ENCODE measurements at places on chromosomes 6 and 20. TPM values are rescaled to one million over a fixed set of nuclear protein-coding genes. Genes with fewer than 3 reads are reported as not detected.

VWA7 gene
- not detected for total RNA-seq

PRSS16 gene
- total RNA-seq: not detected

YWHAB gene
- total RNA-seq: 93.9 TPM

HUS1B gene
- total RNA-seq: not detected

SAMD3 gene
- 2.8 TPM for total RNA-seq

SASH1 gene
- 33.9 TPM for total RNA-seq

FAM135A gene
- total RNA-seq: 10.7 TPM

TSBP1 gene
- total RNA-seq: not detected

MPIG6B gene
- not detected for total RNA-seq

SRC gene
- 16.7 TPM for total RNA-seq

POU5F1 gene
- not detected for total RNA-seq

HSPA12B gene
- total RNA-seq: 5.0 TPM

MRPL14 gene
- total RNA-seq: 25.7 TPM

ACAT2 gene
- total RNA-seq: 55.0 TPM

RAET1L gene
- not detected for total RNA-seq

LTA gene
- not detected for total RNA-seq

STMND1 gene
- not detected for total RNA-seq

All from pericardium fibroblast (primary cell).